ENCODE measurements at places on chromosomes 5 and 9. TPM values are rescaled to one million over a fixed set of nuclear protein-coding genes. Genes with fewer than 3 reads are reported as not detected.

The TMEFF1 gene
- total RNA-seq = not detected

The SCGB3A2 gene
- total RNA-seq = not detected

GRCh38 chr9:91678807-91679580, 255.4 kb upstream of the NFIL3 start:
- H3K36me3 ChIP-seq = no peaks in the 10 kb centered on the region
- H3K4me3 ChIP-seq = no peak overlapping the region
- peaks cover 8% of the 10 kb centered on the region for H3K4me1 ChIP-seq
- DNase-seq = no peak
- H3K27me3 ChIP-seq = peaks cover 25% of the 10 kb centered on the region
- no peak overlapping the region for H3K27ac ChIP-seq

GRCh38 chr5:90740244-90740799, 181.7 kb downstream of the ADGRV1 start:
- H3K36me3 ChIP-seq = no peaks in the 10 kb centered on the region
- no peak for DNase-seq
- no peaks in the 10 kb centered on the region for H3K4me1 ChIP-seq
- no peak overlapping the region for H3K4me3 ChIP-seq
- no peak overlapping the region for H3K27ac ChIP-seq

The SPATA31E1 gene
- not detected for total RNA-seq

- DNase-seq = no peak
- no peak overlapping the region for H3K4me3 ChIP-seq
- H3K27me3 ChIP-seq = no peaks in the 10 kb centered on the region
- H3K36me3 ChIP-seq = no peaks in the 10 kb centered on the region
- H3K4me1 ChIP-seq = no peaks in the 10 kb centered on the region
Measured at GRCh38 chr9:89059925-89060506, 68.7 kb downstream of the S1PR3 start.

DNA sequence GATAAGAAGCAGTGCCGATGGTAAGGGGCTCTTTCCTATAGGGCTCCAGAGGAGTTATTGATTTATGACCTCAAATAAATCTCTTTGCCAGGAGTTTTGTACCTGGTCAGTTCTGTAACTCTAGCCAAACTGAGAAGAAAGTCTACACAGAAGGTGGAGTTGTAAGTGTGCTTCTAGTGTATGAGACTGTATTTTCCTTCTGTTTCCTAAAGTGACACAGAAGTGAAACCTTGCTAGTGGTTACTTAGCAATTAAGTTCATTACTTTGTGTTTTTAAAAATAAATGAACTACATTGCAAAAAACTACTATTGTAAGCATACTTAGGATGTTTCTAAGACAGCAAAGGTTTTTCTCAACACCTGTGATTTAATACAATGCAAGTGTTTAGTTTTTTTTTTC, 48.7 kb upstream of the ACTBL2 start:
- no peak overlapping the region for H3K4me3 ChIP-seq
- H3K36me3 ChIP-seq = no peaks in the 10 kb centered on the region
- no peaks in the 10 kb centered on the region for H3K27me3 ChIP-seq
- DNase-seq = no peak
- no peak overlapping the region for H3K27ac ChIP-seq
- H3K4me1 ChIP-seq = no peaks in the 10 kb centered on the region

The OSMR gene
- total RNA-seq = 11.7 TPM

The EGFLAM gene
- total RNA-seq = 8.9 TPM

DNA sequence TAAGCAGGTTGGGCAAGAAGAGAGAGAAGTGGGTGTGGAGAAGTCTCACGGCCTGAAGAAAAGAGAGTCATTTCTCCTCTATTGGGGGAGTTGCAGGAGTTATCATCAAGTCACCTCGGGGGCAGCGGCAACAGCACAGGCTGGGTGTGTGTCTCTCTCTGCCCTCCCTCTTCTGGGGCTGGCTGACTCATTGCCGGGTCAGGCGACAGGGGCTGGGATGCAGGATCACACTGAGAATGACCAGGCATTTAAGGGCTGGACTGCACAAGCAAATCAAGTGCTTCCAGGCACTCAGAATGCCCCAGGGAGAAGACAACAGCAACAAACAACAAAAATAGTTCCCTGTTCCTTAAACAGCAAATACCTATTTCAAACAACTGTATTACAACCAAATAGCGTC, 6.3 kb upstream of the EQTN start:
- H3K27me3 ChIP-seq = no peaks in the 10 kb centered on the region
- DNase-seq = no peak
- H3K4me3 ChIP-seq = no peak overlapping the region

The SLC30A5 gene
- total RNA-seq = 31.8 TPM

The ASPN gene
- total RNA-seq = 17.5 TPM

- H3K36me3 ChIP-seq = no peaks in the 10 kb centered on the region
- no peak overlapping the region for H3K4me3 ChIP-seq
- H3K27me3 ChIP-seq = no peaks in the 10 kb centered on the region
Measured at GRCh38 chr9:18457510-18457909, 16.4 kb upstream of the ADAMTSL1 start.

DNA sequence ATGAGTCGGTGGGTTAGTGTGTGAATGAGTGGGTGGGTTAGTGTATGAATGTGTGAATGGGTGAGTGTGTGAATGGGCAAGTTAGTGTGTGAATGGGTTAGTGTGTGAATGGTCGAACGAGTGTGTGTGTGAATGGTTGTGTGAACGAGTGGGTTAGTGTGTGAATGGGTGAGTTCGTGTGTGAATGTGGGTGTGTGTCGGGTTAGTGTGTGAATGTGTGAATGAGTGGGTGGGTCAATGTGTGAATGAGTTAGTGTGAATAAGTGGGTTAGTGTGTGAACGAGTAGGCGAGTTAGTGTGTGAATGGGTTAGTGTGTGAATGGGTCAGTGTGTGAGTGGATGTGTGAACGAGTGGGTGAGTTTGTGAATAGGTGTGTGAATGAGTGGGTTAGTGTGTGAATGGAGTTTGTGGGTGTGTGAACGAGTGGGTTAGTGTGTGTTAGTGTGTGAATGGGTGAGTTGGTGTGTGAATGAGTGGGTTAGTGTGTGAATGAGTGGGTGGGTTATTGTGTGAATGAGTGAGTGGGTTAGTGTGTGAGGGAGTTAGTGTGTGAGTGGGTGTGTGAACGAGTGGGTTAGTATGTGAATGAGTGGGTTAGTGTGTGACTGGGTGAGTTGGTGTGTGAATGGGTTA, 38.8 kb downstream of the NKD2 start:
- H3K4me3 ChIP-seq = no peak overlapping the region
- H3K27ac ChIP-seq = no peak overlapping the region
- DNase-seq = no peak
- H3K36me3 ChIP-seq = peaks cover 15% of the 10 kb centered on the region
- H3K27me3 ChIP-seq = no peaks in the 10 kb centered on the region

GRCh38 chr5:60517850-60518249, 182.1 kb downstream of the DEPDC1B start:
- H3K27me3 ChIP-seq = no peaks in the 10 kb centered on the region
- no peak for DNase-seq
- H3K27ac ChIP-seq = no peak overlapping the region
- no peak overlapping the region for H3K4me3 ChIP-seq

- H3K36me3 ChIP-seq = peaks cover 76% of the 10 kb centered on the region
- H3K27me3 ChIP-seq = no peaks in the 10 kb centered on the region
- H3K4me1 ChIP-seq = peaks cover 64% of the 10 kb centered on the region
- peak; percentile 90 for DNase-seq
Measured at GRCh38 chr5:149320791-149321330, 24.4 kb upstream of the GRPEL2 start.

All from left ventricle myocardium inferior (tissue), 1 donor.